ENCODE measurements at places on chromosomes 5 and 9. TPM values are rescaled to one million over a fixed set of nuclear protein-coding genes. Genes with fewer than 3 reads are reported as not detected.

FOXD4L6 gene
- not detected for total RNA-seq

MUSK gene
- not detected for total RNA-seq

CCDC171 gene
- total RNA-seq, result 1.1 TPM

PIP5K1B gene
- not detected for total RNA-seq

HEMGN gene
- 0.34 TPM for total RNA-seq

CER1 gene
- total RNA-seq, result not detected

FASTKD3 gene
- 2.6 TPM for total RNA-seq

GRCh38 chr5:155872629-155873220, 454.2 kb upstream of the SGCD start:
- no peak for DNase-seq

GRCh38 chr5:39073767-39074016, 507 bp downstream of the RICTOR start:
- no peak for DNase-seq

GRCh38 chr9:127983847-127984289, 3.1 kb upstream of the EEIG1 start:
- DNase-seq, result no peak

- DNase-seq, result no peak
Measured at GRCh38 chr9:126410229-126410628, 83.6 kb downstream of the MVB12B start.

DNA sequence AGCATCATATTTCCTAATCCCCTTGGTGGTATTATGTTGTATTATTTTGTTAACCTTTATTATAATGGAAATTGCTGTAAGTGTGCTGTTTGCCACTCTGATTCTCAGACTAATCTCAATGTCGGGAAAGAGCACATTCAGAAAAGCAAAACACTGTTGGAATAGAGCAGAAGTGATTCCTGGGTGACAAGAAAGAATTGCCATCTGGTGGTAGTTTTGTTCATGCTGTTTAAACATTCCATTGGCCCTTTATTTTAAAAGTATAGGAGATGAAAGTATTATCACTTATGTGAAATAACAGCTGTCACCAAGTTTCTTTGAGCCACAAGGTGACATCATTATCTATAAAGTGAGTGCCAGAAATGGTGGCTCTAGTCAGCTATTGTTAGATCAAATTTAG, 301.3 kb upstream of the SGCD start:
- no peak for DNase-seq

GRCh38 chr5:107652839-107653607, 17.7 kb downstream of the EFNA5 start:
- no peak for DNase-seq

DNA sequence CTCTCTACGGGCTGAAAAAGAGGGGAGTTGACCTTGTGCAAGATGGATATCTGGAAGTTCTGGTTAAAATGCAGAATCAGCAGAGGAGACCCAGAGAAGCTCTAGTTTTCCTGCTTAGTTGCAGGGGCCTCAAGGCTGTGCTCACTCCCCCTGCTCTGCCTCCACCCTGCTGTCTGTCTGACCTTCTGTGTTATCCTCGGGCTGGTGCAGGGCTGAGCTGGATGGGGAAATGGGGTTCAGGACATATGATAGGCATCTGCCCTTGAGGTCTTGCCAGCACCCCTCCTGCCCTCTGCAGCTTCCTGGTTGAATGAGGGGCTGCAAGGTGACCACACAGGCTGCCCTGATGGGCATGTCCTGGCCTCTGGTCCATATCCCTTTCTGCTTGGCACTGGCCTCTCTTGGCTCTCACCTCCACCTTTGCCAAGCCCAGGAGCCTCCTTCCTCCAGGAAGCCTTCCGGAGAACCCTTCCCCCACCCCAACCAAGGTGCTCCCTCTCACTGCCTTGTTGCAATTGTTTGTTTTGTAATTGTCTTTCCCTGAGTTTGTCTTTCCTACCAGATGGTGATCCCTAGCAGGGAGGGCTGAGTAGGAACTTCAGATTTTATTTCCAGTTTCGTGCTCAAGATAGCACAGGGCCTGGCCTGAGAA, 1.3 kb downstream of the TMEM268 start:
- DNase-seq, result no peak

- no peak for DNase-seq
Measured at GRCh38 chr5:102523541-102524175, 24.9 kb upstream of the SLCO6A1 start.

DNA sequence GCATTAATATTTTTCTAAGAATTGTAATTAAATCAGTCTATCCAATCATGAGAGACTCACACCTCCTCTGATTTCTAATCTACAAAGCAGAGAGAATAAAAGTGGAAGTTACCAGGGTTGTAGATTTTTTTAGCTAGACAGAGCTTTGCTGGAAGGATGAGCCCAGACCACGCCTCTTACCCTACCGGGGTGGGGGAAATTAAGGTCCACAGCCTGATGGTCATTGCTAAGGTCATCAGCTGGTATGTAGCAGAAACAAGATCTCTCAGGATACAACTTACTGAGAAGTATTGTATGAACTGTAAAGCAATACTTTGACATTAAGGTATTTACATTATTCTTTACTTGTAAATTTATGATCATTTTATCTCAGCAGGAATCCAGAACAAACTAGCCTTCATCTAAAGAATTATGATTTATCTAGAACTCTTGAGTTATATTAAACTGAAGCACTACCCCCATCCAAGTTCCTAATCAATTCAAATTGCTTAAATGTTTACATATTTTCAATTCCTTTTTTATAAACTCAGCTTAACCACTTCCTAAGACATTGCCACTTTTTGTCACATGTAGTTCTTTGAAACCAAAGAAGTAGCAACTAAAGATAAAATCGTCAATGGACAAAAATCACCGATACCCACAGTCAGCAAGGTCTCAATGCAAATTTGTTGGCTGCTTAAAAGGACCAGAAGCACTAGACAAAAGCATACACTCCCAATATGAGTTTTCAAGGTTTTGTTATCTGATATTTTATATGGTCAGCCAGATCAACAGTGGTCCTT, 225.8 kb upstream of the DAPK1 start:
- DNase-seq, result no peak

DNA sequence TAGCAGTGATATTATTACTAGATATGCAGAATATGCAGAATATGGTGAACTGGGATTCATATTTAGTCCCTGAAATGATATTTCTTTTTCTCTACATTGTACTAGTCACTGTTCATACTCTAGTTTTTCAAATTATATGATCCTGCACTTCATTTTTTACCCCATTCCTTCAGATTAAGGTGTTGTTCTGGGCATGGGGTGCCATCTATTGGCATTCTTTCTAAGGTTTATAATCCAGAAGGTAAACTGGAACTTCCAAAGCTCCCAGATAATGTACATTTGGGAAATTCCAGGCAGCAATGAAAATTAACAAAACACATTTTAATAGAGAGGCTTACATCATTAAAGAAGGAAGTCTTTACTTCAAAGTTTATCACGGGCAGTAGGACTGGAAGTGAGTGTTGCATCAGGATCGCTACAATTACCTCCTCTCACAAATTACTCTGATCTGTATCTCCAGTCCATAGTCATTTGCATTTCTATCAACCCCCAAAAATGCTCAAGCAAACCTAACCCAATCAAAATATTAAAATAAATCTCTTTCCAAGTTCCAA, 12.5 kb downstream of the RFX3 start:
- DNase-seq, result no peak

DNA sequence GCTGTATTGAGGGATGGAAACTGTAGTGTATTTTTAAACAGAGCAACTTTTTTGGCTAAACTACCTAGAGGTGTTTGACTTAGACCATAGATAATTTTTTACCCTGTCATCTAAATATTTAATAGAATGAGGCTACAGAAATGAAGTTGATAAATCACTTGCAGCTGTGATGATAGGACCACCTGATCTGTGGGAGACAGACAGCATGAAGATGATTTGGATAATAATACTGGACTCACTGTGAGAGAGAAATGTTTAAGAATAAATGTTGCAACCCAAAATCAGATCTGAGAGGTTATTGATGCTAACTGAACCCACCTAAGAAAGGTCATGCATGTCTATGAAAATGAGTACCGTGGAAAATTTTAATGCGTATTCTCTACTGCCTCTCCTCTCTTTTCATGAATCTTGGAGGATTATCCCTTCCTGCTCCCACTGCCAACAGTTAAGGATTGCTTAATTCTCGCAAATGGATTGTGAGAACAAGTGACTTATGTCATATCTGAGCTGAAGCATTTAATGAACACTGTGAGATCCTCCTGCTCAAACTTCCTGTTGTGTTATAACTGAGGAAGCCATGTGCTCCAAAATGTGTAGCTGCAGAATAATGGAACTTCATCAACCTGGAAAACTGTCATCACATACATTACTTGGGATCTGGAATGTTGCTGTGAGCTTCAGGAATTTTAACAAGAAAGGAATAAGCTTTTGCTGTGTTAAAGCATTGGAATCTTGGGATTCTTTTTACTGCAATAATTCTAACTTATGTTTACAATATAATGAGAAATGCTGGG, 617.9 kb upstream of the CDH18 start:
- DNase-seq, result no peak

DNA sequence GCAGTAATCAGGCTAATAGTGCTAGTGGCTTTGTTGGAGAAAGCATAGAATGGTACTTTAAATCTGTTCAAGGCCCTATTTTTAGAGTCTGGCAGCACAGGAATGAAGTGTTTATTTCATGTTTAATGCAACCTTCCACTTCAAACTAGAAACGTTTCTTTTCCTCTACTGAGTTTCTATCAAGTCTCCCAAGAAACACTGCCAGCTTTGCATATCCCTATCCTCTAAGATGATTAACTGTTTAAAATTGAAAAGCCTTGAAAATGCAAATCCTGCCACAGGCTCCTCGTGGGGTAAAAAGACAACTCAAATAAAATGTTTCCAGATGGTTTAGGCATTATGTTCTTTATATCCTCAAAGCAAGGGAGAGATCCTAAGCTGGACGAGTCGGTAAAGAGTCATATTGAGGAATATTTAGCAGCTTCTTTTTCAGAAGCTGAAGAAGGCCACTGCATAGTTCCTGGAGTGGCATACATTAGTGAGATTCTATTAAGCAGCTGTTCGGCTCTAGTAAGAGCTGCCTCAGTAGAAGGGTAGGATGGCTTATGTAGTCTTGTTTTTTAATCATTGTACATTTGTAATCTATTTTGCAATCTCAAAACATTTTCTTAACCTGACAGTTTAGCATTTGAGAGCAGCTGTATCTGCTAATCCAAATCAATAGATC, 251.2 kb downstream of the CHSY3 start:
- DNase-seq, result no peak

DNA sequence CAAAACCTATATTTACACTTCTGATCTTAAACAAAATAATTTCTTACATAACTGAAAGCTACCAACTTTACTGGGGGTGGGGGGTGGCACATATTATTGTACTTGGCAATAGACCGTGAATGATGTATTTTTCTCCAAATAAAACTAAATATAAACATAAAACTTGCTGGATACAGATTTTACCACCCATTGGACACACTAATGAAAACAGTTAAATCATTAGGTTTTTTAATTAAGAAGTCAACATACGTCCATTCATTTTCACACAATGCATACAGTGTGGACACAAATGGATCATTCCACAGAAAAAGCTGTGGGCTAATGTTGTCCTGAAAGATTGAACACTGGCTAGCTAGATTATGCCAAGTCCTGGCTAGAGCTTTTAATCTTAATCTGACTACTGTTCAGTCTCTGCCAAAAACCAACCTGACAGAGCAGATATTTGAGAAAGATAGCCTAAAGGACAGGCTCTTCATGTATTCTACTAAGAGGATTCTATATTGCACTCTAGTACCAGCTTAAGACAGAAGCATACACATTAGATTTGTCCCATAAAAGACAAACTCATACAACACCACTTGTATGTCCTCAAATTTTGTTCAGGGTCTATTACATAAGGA, 118.1 kb downstream of the SIL1 start:
- no peak for DNase-seq

DNA sequence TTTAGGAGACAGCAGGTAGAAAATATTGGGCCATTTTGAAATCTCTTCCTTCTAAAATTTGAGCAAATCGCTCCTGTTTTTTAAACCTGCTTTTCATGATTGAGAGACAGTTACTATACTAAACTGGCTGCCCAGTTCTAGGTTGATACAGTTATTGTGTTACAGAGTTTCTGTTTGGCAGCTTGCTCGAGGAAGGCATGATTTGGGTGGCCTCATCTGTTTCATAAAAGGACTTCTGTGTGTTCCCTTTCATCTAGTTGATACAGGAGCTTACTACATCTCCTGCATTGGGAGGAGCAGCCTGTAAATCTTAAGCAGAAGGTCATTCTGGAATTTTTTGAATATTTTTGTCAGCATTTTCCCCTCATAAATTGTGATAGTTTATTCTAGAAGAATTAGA, 14.2 kb downstream of the HSPA4 start:
- DNase-seq, result no peak

GRCh38 chr5:149791881-149792280, 61.8 kb downstream of the PPARGC1B start:
- no peak for DNase-seq

DNA sequence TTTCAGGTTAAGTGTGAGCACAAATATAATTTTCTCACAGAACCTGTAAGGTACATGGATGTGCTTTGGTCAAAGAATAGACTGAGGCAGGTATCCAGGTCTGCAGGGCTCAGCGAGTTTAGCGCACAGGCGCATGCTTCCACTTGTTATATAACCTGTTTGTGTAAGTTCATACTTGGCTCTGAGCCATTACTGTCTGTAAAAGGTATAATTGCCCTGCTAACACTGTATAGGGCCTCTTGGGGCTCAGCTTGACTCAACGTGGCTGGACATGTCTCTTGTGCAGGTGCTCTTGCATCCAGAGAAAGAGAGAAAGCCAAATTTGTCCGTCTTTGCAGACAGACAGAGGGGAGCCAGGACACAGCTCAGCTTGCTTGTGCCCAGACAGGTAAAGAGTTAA, 759.6 kb downstream of the MTRR start:
- DNase-seq, result no peak

GRCh38 chr5:146428658-146429057, 18.5 kb upstream of the TCERG1 start:
- no peak for DNase-seq

GRCh38 chr9:137297966-137298365, 4.1 kb downstream of the NRARP start:
- no peak for DNase-seq

DNA sequence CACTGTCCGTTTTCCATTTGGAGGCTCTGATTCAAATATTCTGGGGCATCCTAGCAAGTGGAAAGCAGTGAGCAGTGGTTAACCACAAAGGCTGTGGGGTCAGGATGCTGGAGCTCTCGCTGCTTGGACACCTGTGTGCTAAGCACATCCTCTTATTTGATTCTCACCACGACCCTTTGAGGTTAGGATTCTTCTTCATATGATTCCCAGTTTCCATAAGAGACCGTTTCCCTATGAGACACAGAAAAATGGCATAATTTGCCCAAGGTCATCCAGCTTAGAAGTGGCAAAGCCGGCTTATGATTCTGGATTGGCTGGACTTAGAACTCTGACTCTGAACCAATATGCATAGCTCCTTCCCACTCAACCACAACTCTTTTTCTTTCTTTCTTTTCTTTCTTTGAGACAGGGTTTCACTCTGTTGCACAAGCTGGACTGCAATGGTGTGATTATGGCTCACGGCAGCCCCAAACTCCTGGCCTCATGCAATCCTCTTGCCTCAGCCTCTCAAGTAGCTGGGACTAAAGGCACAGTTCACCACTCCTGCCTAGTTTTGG, 207.7 kb downstream of the TTLL11 start:
- no peak for DNase-seq

GRCh38 chr5:19555876-19556275, 432.1 kb downstream of the CDH18 start:
- no peak for DNase-seq

GRCh38 chr5:138369261-138369660, 16.8 kb downstream of the KDM3B start:
- DNase-seq, result no peak

GRCh38 chr9:35705836-35706430, 16.2 kb upstream of the TPM2 start:
- DNase-seq, result no peak

All from CD4-positive, alpha-beta T cell (primary cell).